ENCODE measurements at places on chromosomes 11 and 22. TPM values are rescaled to one million over a fixed set of nuclear protein-coding genes. Genes with fewer than 3 reads are reported as not detected.

The OR5L2 gene
- not detected for total RNA-seq

The PATE2 gene
- total RNA-seq, result 0.22 TPM

The OR56B1 gene
- not detected for total RNA-seq

The ARCN1 gene
- 168 TPM for total RNA-seq

The CLP1 gene
- 21.9 TPM for total RNA-seq

The E2F8 gene
- 2.0 TPM for total RNA-seq

The CDHR5 gene
- not detected for total RNA-seq

The OLFML1 gene
- 4.2 TPM for total RNA-seq

The TBC1D10A gene
- 16.0 TPM for total RNA-seq

The TRPM5 gene
- total RNA-seq, result not detected

The CERK gene
- 45.7 TPM for total RNA-seq

The TTC28 gene
- total RNA-seq, result 31.4 TPM

The HTR3B gene
- not detected for total RNA-seq

The CTSF gene
- total RNA-seq, result 20.6 TPM

The FREY1 gene
- 0.89 TPM for total RNA-seq

The AMBRA1 gene
- 30.8 TPM for total RNA-seq

The MMP1 gene
- 221 TPM for total RNA-seq

The PTGDR2 gene
- total RNA-seq, result 0.11 TPM

The HPX gene
- total RNA-seq, result 0.50 TPM

The FOLR3 gene
- total RNA-seq, result 3.8 TPM

The OR6A2 gene
- 0.37 TPM for total RNA-seq

The INPP5J gene
- 0.11 TPM for total RNA-seq

The MMP27 gene
- not detected for total RNA-seq

The OR52A1 gene
- total RNA-seq, result not detected

The OR8A1 gene
- total RNA-seq, result not detected

The EXPH5 gene
- total RNA-seq, result 1.1 TPM

The SLC22A25 gene
- not detected for total RNA-seq

The PLAAT4 gene
- total RNA-seq, result 4.2 TPM

The OR8D1 gene
- under 0.01 TPM for total RNA-seq

The TSPAN18 gene
- not detected for total RNA-seq

The CNGA4 gene
- under 0.01 TPM for total RNA-seq

The CHADL gene
- 1.4 TPM for total RNA-seq

The ARL14EP gene
- total RNA-seq, result 38.1 TPM

The SCO2 gene
- total RNA-seq, result 2.7 TPM

The AQP11 gene
- 9.1 TPM for total RNA-seq

The TLCD5 gene
- total RNA-seq, result 10.1 TPM

The CHKA gene
- 14.8 TPM for total RNA-seq

The OR5J2 gene
- total RNA-seq, result not detected

The L3MBTL2 gene
- total RNA-seq, result 28.9 TPM

The RHBDD3 gene
- 21.4 TPM for total RNA-seq

The THY1 gene
- 162 TPM for total RNA-seq

The SLC17A6 gene
- not detected for total RNA-seq

The FAT3 gene
- total RNA-seq, result 6.2 TPM

The GNAZ gene
- 11.6 TPM for total RNA-seq

The C11orf52 gene
- total RNA-seq, result 0.25 TPM

The IGSF22 gene
- not detected for total RNA-seq

The GUCY1A2 gene
- total RNA-seq, result 1.7 TPM

The MTFP1 gene
- total RNA-seq, result 7.9 TPM

The EIF3L gene
- total RNA-seq, result 290 TPM

Data from uterine smooth muscle cell (primary cell).